ENCODE measurements at places on chromosomes 16 and 17.
A peak's percentile ranks its signal among the peaks of the same experiment; 100 is the strongest.

DNA sequence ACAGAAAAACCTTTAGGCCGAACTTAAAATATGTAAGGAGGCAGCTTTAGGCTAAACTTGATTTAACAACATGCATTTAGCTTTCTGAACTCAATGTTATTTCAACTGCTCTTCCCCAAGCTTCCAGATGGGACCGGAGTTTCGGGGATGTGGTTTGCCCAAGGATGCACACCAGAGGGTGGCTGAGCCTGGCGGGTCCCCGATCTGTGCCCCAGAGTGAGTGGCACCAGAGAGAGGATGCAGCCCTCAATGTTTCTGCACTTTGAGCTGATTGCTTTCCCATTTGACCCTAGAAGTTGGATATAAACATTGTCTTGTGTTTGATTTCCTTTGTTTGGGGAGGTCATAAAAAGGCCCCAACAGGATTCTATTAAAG, 348.0 kb upstream of the TNRC6C start:
- no peak for DNase-seq

DNA sequence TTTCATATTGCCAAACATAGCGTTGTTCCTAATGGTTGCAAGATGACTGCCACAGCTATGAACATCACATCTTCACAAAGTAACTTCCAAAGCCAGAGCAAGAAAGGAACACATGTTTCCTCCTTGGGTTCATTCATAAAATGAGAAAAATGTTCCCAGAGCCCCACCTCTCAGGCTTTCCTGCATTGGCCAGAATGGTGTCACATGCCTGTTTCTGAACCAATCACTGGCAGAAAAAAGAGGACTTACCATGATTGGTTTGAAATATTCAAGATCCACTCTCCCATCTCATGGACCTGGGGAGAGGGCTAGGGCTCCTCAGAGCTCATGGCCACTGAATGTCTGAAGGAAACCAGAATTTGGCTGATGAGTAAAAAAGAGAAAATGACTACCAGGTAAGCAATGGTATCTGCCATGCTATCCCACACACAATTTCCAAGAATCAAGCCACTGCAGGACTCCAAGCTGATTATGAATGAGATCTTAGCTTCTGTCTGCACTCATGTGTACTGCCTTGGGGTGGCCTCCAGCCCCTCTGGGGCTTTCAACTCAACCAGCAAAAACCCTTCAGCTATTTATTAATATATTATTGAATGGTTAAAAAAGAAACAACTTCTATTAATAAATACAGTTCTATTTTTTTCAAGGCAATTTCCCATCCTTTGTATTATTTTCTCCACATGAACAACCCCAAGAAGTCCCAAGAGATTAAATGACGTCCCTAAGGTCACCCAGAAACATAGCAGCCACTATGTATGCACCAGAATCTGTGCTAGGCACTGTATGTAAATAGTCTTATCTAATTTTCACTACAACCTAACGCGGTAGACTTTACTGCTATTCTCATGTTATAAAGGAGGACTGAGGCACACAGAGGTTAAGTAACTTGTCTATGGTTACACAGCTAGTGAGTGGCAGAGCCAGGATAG, 61.4 kb upstream of the TMC5 start:
- DNase-seq = no peak

DNA sequence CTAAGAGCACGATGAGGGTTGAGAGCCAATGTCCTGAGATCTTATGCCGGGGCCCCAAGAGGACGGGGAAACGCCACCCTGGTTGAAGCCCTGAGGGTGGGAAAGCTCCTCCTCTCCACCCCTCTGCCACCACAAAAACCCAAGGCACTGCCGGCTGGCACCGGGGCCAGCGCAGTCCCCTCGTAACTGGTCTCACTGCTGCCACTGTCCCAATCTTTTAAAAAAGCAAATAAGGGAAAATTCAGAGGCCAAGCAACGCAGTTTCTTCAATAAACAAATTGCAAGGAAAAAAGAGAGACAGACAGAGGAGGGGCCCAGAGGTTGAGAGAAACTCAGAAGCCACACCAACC, 6.7 kb downstream of the GRIN2C start:
- no peak for DNase-seq

DNA sequence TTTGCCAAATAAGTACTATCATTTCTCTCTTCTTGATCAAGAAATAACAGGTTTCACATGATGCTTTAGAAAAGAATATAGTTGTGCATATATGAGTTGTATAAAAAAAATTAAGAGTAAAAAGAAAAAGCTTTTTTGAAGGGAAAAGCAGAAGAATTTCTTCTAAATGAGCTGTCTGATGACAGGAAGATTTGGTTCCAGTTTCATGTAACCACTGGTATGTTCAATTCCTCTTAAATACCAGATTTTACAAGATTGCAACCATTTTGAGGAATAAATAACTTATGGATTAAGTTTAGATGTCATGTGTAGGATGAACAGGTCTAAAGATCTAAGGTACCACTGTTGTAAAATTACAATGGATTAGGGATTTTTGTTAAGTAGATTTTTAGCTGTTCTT, 45.0 kb downstream of the VMP1 start:
- no peak for DNase-seq

DNA sequence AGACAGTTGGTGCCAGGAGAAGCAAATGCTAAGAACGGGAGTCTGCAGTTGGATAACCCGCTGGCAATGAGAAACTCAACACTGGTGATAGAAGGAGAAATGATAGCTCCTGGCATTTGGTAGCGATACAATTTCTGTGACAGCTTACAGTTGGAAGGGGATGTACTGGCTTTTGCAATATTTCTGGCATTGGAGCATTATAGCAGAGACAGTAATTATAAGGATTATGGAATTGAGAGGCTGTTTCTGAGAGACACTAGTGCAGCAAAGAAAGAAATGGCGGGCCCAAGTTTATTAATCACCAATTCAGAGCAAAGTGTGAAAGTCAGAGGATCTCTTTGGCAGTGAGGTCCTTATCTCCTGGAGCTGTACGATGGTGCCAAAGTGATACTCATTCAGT, 16.1 kb upstream of the SDK2 start:
- DNase-seq = no peak

- DNase-seq = no peak
Observed at GRCh38 chr16:12805066-12805465, 1.4 kb upstream of the CPPED1 start.

- no peak for DNase-seq
Observed at GRCh38 chr16:14309906-14310305, 238.8 kb downstream of the MRTFB start.

DNA sequence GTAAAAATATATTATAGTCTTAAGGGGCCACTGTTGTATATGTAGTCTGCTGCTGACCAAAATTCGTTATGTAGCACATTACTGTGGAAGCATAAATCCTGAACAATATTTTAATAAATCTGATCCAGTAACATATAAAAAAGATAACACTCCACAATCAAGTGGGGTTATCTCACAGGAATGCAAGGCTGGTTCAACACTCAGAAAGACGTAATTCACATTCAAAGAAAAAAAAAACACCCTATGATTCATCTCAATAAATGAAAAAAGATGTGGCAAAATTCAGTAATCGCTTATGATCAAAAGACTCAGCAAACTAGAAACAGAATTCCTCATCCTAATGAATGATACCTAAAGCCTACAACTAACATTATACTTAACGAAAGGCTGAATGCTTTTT, 47.8 kb downstream of the CREBBP start:
- DNase-seq = no peak

DNA sequence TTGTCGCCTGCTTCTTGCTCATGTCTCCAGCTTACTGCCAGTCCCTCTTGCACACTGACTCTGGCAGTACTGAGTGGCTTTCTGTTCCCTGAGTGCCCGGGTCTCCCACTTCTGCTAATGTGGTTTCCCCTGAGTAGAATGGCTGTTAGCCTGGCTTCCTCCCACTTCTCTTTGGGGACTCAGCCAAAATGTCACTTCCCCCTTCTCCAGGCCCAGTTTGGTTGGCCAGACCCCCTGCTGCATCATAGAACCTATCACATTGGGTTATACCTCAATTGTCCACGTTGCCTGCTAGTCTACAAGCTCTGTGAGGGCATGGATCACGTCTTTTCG, 304.4 kb downstream of the HS3ST3B1 start:
- DNase-seq = no peak

- DNase-seq = no peak
Observed at GRCh38 chr16:4641895-4642294, 17.3 kb downstream of the MGRN1 start.

DNA sequence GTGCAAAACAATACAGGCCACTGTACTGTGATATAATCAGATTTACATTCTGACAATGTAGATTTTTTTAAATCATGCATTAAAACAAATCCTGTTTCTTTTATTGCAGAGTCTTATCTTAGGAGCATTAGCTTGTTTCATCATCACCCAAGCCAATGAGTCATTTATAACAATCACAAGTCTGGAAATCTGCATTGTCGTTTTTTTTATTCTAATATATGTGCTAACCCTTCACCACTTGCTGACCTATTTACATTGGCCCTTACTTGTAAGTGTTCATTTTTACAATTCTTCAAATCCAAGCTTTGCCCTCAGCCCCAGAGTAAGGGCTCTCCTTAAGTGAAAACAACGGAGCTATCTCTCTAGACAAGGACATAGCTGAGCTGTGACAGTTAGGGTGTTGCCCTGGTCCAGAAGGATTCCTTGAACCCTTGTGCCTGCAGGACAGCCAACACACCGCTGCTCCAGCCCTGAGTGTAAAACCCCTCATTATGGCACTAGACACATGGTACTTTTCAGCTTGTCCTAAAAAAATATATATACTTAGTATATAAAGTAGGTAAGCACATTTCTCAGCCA, 3.7 kb downstream of the CMTM1 start:
- no peak for DNase-seq

GRCh38 chr16:57863434-57864160, 61.3 kb upstream of the KIFC3 start:
- peak; percentile 43 for DNase-seq

GRCh38 chr17:79946352-79947231, 89.1 kb downstream of the TBC1D16 start:
- DNase-seq = no peak

DNA sequence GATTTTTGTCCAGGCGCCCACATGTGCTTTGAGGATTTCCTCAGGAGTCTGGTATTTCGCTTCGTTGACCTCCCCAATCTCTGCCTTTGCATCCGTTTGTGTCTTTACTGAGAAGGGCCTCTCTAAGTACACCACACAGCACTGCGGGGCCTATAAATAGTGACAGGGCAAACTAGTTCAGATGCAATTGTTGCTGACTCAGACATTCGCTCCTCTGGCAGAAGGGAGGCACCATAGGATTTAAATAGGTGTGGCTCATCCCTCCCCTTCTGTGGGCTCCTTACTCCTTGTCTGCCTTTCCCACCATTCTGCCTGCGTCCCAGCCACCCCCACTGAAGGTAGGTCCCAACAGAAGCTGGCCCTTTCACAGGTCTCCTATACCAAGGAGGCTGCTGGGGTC, 192.3 kb downstream of the SHISA9 start:
- no peak for DNase-seq

DNA sequence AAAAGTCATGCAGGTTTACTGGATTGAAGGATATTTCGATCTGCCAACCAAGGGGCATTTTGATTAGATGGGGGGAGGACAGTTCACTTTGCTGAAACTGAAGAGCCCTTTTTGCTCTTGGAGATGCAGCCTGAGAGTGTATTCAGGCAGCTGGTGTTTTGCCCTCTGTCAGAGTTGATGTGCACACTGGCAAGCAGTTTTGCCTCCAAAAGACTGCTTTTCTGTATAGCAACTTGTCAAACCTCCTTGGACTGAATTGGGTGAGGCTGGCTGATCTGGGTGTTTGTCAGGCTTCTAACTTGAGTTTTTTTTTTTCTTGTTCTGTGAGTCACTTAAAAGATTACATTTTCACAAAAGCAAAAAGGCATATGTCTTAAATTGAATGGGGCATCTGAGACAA, 22.6 kb upstream of the ANKFN1 start:
- no peak for DNase-seq

- no peak for DNase-seq
Observed at GRCh38 chr17:67440277-67441051, 63.4 kb downstream of the PITPNC1 start.

GRCh38 chr16:54446639-54447038, 160.1 kb upstream of the IRX3 start:
- no peak for DNase-seq

- no peak for DNase-seq
Observed at GRCh38 chr17:81252326-81252986, 13.3 kb downstream of the NDUFAF8 start.

GRCh38 chr16:50165473-50165872, 12.4 kb downstream of the TENT4B start:
- no peak for DNase-seq

DNA sequence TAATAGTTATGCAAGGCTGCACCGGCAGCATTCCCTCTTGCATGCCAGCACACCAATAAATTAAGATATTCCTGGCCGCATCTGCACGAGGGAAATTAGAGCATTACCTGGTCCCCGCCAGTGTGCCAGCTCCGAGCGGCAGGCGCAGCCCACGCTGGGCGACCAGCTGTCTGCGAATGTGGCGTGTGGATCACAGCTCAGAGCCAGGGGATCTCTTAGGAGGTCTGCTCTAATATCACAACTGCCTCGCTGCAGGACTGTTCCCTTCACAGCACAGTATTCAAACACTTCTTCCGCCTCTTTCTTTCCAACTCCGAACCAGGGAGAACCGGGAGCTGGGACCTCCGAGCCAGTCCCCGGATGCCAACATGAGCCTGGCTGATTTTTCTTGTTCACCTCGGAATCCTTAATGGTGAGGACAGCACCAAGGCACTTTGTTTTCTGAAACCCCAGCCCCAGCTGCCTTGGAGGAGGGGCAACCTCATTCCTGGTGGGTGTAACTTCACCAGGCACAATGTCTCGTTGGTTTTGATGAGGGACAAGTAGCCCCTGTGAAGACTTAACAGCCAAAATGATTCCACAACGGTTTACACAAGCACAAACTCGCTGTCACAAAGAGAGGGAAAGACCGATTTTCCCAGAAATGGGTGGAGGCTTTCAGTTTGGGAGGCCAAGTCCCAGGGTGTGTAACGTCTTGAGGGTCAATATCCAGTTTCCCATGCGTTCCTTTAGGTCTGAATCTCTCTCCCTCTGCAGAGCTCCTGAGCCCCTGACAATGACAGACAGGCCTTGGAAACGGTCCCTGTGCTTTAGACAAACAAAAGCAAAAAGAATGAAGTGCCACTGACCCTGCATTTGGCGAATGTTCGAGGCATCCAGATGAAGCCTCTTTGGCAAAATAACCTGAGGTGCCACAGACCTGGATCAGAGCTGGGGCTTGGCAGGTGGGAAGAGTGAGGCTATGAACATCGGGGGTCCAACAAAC, 213.2 kb downstream of the C16orf78 start:
- no peak for DNase-seq

DNA sequence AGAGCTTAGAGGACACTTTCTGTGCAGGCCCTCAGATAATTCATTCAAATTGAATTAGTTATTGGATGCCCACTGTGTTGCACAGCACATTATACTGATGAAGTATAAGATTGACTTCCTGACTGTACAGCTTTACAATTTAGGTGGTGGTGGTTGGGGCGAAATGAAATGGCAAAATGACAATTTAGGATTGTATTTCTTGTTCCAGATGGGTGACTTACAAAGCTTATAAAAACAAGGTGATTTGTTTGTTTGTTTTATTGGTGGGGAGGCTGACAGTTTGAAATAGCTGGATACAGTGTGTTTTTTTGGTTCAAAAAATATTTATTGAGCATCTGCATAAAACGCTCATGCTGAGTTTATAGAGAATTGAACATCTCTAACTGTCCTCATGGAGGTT, 1.6 kb downstream of the MAP2K4 start:
- DNase-seq = no peak

GRCh38 chr17:15380446-15380845, 39.0 kb upstream of the TEKT3 start:
- DNase-seq = no peak

GRCh38 chr16:85778873-85779272, 20.5 kb downstream of the EMC8 start:
- DNase-seq = no peak

- no peak for DNase-seq
Observed at GRCh38 chr17:48644159-48644558, 18.0 kb upstream of the HOXB9 start.
